ENCODE measurements at places on chromosomes 1 and 21. TPM values are rescaled to one million over a fixed set of nuclear protein-coding genes. Genes with fewer than 3 reads are reported as not detected.
A peak's percentile ranks its signal among the peaks of the same experiment; 100 is the strongest.

DNA sequence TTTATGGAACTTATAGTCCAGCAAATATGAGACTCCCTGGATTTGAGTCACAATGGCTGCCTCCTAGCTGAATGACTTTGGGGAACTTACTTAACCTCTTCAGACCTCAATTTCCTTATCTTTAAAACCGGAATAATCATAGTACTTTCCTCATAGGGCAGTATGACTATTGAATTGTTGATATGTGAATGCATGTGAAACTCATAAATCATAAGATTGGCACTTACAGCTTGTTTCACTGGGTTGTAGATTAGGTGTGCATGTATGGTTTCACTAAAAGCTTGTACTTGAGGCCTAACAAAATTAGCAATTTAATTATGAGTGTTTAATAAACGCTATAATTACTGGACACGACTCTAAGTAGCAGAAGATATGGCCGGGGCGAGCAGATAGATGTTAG, 72.5 kb downstream of the ST6GALNAC5 start:
- DNase-seq = no peak

FCRLA gene
- 0.56 TPM for polyA plus RNA-seq

FALEC gene
- not detected for polyA plus RNA-seq

DNA sequence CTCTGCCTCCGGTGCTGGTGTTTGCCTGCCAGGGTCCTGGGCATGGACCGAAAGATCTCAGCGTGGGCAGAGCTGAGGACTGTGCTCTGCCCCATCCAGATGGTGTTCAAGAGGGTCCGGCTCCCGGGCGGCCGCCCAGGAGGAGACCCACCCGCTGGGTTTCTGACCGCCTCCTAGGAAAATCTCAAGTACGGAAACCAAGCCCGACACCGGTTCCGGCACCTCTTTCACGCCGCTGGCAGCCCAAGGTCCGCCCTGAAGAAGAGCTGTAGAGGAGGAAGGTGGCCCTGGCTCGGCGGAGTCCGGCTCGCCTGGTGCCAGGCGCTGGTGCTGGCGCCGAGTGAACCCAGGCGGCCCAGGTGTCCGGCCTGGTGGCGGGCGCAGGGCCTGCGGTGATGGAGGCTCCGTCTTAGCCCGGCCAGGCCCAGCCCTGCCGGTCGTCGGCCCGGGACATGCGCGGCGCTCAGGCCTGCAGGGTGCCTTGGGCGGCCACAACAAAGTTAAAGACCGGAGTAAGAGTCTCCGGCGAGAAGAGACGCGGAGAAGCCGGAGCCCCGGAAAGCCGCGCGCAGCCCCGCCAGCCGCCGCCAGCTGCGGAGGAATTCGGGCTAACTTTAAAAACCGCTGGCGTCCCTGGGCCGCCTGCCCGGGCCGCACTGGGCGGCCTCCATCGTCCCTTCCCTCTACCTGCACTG, 1.5 kb downstream of the GRIK3 start:
- DNase-seq = no peak

DNA sequence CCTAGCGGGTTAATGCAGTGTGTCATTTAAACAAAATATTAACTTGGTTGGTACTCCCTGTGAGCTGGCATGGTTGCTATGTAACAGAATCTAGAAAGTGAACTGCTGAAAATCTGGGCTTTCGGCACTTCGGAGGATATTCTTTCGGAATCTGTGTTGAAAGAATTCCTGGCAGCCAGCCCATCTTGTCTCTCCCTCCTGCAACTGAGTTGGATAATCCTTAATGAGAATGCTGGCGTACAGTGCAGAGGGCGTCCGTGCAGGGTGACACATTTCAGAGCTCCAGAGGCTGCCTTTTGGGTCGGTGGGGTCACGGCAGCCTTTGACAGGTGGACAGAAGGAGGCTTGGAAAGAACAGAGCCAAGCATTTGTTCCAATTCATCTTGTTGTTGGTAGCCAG, 3.7 kb downstream of the KAZN start:
- DNase-seq = peak; percentile 51

GUCA2A gene
- not detected for polyA plus RNA-seq

- DNase-seq = peak; percentile 84
These were observed 28.3 kb downstream of the GADD45A start for GRCh38 chr1:67713057-67713846.

APOBEC4 gene
- not detected for polyA plus RNA-seq

RYR2 gene
- polyA plus RNA-seq = not detected

All from fibroblast of lung (primary cell).